ENCODE measurements at places on chromosomes 6 and 20. TPM values are rescaled to one million over a fixed set of nuclear protein-coding genes. Genes with fewer than 3 reads are reported as not detected.
A peak's percentile ranks its signal among the peaks of the same experiment; 100 is the strongest.

DNA sequence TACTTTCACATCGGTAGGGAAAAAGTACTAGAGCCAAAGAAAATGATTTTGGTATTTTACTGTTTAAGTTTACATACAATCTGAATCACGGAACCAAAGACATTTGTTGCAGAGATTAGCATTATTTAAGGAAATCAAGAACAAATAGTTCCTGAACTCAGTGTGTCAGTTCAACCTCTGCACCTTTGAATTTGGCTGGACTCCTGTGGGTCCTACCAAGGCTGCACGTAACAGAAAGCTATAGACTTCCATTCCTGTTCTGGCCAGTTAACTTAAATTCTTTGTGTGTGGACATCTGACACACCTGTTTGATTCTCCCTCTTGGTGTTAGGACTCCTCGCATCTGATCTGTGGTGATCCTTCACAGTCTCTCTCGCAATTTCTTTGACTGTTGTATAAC lies 69.6 kb downstream of the MACROD2 start:
- no peaks in the 10 kb centered on the region for H3K27me3 ChIP-seq
- no peak overlapping the region for H3K4me3 ChIP-seq
- no peak overlapping the region for H3K27ac ChIP-seq
- DNase-seq: no peak
- H3K4me1 ChIP-seq: no peaks in the 10 kb centered on the region

DNA sequence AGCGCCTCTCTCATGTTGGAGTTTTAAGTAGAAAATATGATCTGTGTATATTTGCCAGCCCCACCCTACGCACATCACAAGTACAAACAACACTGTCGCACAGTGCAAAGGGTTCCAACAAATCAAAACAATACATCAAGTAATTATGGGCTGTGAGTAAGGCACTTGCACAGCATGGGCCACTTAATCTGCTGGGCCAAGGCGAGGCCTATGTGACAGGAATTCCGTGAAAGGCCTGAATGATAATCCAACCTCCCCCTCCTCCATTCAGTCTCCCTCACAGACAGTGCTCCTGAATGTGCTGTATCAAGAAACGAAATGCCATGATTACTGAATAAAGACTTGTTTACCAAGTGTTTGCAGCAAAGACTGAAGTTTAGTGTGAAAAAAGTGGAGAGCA lies 130.1 kb upstream of the SLC2A12 start:
- H3K27me3 ChIP-seq: no peaks in the 10 kb centered on the region
- no peak overlapping the region for H3K4me3 ChIP-seq
- no peak for DNase-seq
- H3K36me3 ChIP-seq: no peaks in the 10 kb centered on the region
- H3K27ac ChIP-seq: no peak overlapping the region
- H3K4me1 ChIP-seq: peaks cover 14% of the 10 kb centered on the region

GRCh38 chr6:11563793-11564192 lies 26.2 kb downstream of the TMEM170B start:
- H3K36me3 ChIP-seq: peaks cover 14% of the 10 kb centered on the region
- DNase-seq: no peak
- H3K27ac ChIP-seq: no peak overlapping the region
- H3K4me1 ChIP-seq: peaks cover 6% of the 10 kb centered on the region

DNA sequence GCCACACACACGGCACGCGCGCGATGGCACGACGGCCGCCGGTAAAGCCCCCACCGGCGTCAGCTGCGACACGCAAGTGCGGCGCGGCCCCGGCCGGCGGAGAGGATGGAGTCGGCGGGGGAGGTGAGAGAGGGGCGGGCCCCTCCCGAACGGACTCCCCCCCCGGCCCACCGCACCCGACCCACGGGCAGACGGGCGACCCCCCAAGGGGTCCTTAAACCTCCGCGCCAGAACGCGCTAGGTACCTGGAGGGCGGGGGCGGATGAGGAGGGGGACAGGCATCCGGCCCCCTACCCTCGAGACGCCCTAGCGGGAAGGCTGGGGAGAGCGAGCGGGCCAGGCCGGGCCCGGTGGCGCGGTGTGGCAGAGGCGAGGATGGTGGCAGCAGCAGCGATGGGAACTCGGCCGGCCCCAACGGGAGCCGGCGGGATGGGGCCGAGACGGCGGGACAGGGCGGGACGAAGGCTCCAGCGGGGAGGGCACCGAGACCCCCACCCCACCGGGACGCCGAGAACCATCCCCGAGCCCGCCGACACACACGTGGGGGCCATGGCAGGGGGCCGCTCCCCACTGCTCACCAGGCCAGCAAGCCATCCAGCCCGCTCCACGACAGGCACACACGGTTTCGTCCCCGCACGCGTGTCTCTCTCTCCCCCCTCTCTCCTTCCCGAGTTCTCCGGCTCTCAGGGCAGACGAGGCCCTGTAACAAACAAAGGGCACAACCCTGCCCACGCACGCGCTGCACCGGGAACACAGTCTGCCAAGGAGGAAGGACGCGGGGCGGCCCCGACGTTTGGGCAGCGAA lies 1515.4 kb upstream of the DEFB115 start:
- no peaks in the 10 kb centered on the region for H3K4me1 ChIP-seq
- no peaks in the 10 kb centered on the region for H3K36me3 ChIP-seq
- no peak overlapping the region for H3K4me3 ChIP-seq
- DNase-seq: no peak
- no peaks in the 10 kb centered on the region for H3K27me3 ChIP-seq

DNA sequence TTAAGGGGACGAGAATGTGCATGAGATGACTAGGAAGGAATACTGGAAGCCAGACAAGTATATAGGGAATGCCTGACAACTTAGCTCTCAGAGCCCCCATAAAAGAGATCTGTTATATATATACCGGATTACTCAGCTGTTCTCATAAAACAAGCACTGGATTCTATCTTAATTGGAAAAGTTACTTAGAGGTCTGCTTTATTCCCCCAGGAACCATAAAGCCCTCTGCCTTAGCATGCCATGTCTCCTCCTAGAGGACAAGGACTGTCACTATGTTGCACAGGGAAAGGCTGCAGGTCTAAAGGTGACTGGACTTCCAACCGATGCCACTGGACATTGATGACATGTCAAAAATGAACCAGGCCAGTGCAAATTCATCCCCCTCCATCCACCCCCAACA lies 6.4 kb downstream of the EXOC2 start:
- H3K4me3 ChIP-seq: no peak overlapping the region
- peaks cover 17% of the 10 kb centered on the region for H3K36me3 ChIP-seq
- H3K27me3 ChIP-seq: no peaks in the 10 kb centered on the region
- peaks cover 41% of the 10 kb centered on the region for H3K4me1 ChIP-seq
- DNase-seq: no peak
- no peak overlapping the region for H3K27ac ChIP-seq

ELOVL2 gene
- total RNA-seq: 0.21 TPM

GRCh38 chr6:33434961-33435360 lies 15.1 kb downstream of the SYNGAP1 start:
- no peaks in the 10 kb centered on the region for H3K27me3 ChIP-seq
- H3K36me3 ChIP-seq: peaks cover 43% of the 10 kb centered on the region
- DNase-seq: no peak
- H3K27ac ChIP-seq: no peak overlapping the region

DNA sequence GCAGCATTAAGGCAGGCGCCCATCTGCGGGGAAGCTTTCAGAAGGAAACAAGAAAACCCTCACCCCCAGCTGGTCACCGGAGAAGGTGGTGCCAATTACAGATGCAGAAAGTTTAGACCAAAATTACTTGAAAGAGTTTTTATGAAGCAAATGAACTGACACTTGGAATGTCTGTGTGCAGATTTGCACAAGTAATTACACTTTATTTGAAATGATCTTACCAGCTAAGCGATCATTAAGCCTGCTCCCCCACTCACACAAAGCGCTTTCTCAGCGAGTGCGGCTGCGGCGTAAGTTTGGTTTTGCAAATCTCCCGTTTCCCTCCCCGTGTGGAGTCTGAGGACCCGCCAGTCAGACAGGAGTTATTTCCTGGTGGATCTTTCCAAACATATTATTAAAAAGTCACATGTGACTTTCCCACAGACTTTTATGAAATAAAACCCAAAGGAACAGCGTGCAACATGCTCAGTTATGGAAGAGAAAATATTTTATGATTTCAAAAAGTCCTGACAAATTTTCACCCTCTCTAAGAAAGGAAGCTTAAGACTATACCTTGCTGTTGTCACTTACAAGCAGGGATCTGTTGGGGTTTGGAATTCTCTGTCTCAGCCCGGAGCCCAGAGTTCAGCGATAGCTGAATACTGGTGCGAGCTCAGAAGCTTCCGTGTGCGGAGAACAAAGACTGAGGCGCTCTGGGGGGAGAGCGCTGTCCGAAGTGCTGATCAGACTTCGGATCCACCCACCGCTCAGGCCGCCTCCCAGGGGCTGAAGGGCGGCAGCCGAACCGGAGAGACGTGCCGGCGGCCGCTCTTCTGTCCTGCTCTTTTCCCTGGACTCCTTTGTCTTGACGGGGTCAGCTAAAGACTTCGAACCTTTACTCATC lies 2.7 kb upstream of the MYT1 start:
- H3K4me1 ChIP-seq: no peaks in the 10 kb centered on the region
- H3K4me3 ChIP-seq: no peak overlapping the region
- H3K27me3 ChIP-seq: peaks cover 66% of the 10 kb centered on the region
- no peaks in the 10 kb centered on the region for H3K36me3 ChIP-seq

DEFB132 gene
- total RNA-seq: not detected

DNA sequence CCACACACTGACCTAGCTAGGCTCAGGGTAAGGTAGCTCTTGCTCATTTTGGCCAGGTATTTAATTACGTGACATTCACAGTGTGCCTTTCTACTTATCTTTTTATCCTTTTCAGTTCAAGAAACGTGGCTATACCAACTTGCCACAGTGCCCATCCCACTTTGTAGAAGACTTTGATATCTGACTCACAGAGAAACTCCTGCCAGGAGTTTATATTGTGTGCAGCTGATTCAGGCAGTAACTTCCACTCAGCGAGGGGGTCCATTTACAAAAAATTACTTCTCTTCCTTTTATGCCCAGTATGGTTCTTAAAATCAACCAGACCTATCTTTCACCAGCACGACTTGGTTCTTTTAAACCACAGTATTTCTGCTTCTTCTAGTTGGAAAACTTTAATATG lies 75.6 kb downstream of the PRL start:
- no peak overlapping the region for H3K27ac ChIP-seq
- H3K27me3 ChIP-seq: no peaks in the 10 kb centered on the region
- H3K4me3 ChIP-seq: no peak overlapping the region

- H3K36me3 ChIP-seq: no peaks in the 10 kb centered on the region
- no peak overlapping the region for H3K4me3 ChIP-seq
- H3K4me1 ChIP-seq: no peaks in the 10 kb centered on the region
- no peak for DNase-seq
- H3K27me3 ChIP-seq: no peaks in the 10 kb centered on the region
These were observed 570.5 kb downstream of the EPHA7 start for GRCh38 chr6:92848901-92849300.

DNA sequence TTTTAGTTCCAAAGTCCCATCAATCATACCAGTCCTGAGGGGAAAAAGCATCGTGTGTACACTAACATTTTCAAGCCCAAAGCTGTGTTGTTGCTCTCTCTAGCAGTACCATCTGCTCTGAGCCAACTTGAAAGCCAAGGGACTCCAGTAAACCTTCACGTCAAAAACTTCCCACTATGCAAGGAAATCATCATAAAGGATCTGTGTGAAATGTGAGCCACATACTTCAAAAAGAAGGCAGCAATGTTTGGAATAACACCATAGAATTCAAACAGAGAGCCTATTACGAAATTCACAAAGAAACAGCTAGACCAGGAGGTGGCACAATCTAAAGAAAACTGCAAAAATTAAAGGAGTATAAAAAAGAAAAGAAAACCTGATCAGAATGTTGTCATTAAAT lies 399.8 kb upstream of the EPHA7 start:
- no peak for DNase-seq
- H3K36me3 ChIP-seq: no peaks in the 10 kb centered on the region

DNA sequence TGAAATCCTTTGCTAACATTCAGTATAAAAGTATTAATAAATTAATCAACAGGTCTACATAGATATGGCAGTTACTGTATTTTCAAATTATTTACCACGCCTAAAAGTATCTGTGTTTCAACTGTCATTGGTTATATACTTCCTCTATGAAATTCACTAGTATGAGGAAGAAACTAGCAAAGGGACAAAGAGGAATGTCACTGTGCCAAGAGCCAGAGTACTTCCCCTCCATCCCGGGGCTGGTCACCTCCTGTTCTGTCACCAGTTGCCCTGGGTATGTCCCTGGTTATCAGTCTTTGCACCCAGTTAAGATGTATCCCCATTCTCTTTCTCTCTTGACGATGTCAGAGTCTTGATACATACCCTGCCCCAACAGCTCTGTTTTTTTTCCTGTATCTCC lies 476.8 kb upstream of the SOX4 start:
- H3K27me3 ChIP-seq: no peaks in the 10 kb centered on the region
- H3K36me3 ChIP-seq: no peaks in the 10 kb centered on the region
- no peak overlapping the region for H3K4me3 ChIP-seq
- no peak overlapping the region for H3K27ac ChIP-seq
- H3K4me1 ChIP-seq: no peaks in the 10 kb centered on the region

- H3K27me3 ChIP-seq: peaks cover 42% of the 10 kb centered on the region
- DNase-seq: no peak
- no peak overlapping the region for H3K4me3 ChIP-seq
- H3K27ac ChIP-seq: no peak overlapping the region
- H3K36me3 ChIP-seq: no peaks in the 10 kb centered on the region
- no peaks in the 10 kb centered on the region for H3K4me1 ChIP-seq
These were observed 21.2 kb upstream of the ZNF184 start for GRCh38 chr6:27494103-27494502.

GRCh38 chr6:25122001-25122400 lies 157.2 kb upstream of the CARMIL1 start:
- H3K4me1 ChIP-seq: peaks cover 16% of the 10 kb centered on the region
- H3K36me3 ChIP-seq: peaks cover 18% of the 10 kb centered on the region
- H3K27ac ChIP-seq: peak overlapping the region; percentile 44
- no peaks in the 10 kb centered on the region for H3K27me3 ChIP-seq
- H3K4me3 ChIP-seq: no peak overlapping the region

- H3K27me3 ChIP-seq: no peaks in the 10 kb centered on the region
- H3K36me3 ChIP-seq: no peaks in the 10 kb centered on the region
- no peak for DNase-seq
- H3K27ac ChIP-seq: no peak overlapping the region
These were observed 215.6 kb upstream of the ZNF217 start for GRCh38 chr20:53809217-53809616.

RBM24 gene
- 1.2 TPM for total RNA-seq

GRCh38 chr6:157670466-157671186 lies 152.4 kb upstream of the SNX9 start:
- no peaks in the 10 kb centered on the region for H3K36me3 ChIP-seq
- peaks cover 30% of the 10 kb centered on the region for H3K4me1 ChIP-seq
- H3K27ac ChIP-seq: peak overlapping the region; percentile 67
- H3K4me3 ChIP-seq: no peak overlapping the region
- H3K27me3 ChIP-seq: peaks cover 6% of the 10 kb centered on the region

DNA sequence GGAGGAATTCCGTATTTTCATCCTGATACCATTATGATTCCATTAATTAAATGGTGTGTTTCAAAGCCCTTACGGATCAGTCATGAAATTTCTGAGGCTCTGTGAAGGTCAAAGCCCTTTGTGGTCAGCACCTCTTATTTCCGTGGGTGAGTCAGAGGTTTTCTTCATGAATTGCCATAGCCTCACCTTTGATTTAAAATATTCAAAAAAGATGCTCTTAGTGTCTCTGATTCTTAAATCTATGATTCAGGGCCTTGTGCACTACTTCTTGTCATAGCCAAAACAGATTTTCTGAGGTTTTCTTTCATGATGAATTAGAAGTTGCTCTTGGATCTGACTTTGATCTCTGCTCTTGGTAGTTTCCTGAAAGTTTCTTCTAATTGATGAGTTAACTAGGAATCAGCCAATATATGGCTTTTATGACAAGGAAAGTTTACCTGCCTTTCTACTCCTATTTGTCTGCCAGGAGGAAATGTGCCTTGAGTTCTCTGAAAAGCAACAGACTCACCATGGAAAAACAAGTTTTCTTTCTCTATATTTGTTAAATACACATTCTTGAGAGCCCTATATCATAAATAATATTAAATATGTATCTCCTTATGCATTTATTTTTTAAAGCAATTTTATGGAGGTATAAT lies 613.0 kb downstream of the UTRN start:
- no peaks in the 10 kb centered on the region for H3K36me3 ChIP-seq
- no peaks in the 10 kb centered on the region for H3K27me3 ChIP-seq
- no peak overlapping the region for H3K4me3 ChIP-seq
- no peak overlapping the region for H3K27ac ChIP-seq

WFDC12 gene
- 3.9 TPM for total RNA-seq

All from lower lobe of right lung (tissue), 2 donors.